Activated T-cell treated with anti-CD3 and anti-CD28 coated beads, Interleukin-2, amount 50 U/mL, for 72 hours (primary cell): ENCODE measurements at places on chromosomes 13 and 19.

- no peak overlapping the region for H3K27ac ChIP-seq
- no peaks in the 10 kb centered on the region for H3K36me3 ChIP-seq
- H3K27me3 ChIP-seq: no peaks in the 10 kb centered on the region
- H3K4me1 ChIP-seq: no peaks in the 10 kb centered on the region
- H3K4me3 ChIP-seq: no peak overlapping the region
These were observed 14.6 kb downstream of the RAB20 start for GRCh38 chr13:110546926-110547325.

DNA sequence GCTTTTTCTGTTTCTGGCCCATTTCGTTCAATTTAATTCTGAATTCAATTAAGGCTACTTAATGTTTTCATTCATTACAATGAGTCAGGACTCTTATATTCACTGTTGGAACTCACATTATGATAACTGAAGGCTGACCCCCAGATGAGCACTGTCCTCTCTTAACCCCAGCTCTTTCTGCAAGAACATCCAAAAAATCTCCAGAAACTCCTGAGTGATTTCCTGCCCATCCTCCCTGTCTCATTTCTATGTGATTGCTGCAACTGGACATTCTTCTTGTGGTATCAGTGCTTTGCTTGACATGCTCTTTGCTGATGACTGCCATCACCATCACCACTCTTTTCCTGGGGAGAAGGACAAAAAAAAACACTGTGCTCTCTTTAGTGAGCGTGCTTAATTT is 240.3 kb downstream of the SPRY2 start:
- H3K27me3 ChIP-seq: no peaks in the 10 kb centered on the region
- H3K36me3 ChIP-seq: no peaks in the 10 kb centered on the region
- no peak for DNase-seq
- no peaks in the 10 kb centered on the region for H3K4me1 ChIP-seq

- H3K27me3 ChIP-seq: peaks cover 72% of the 10 kb centered on the region
- H3K27ac ChIP-seq: no peak overlapping the region
- DNase-seq: no peak
- H3K4me3 ChIP-seq: no peak overlapping the region
- H3K36me3 ChIP-seq: no peaks in the 10 kb centered on the region
- H3K4me1 ChIP-seq: no peaks in the 10 kb centered on the region
These were observed 24.8 kb downstream of the SHANK1 start for GRCh38 chr19:50694815-50695145.

DNA sequence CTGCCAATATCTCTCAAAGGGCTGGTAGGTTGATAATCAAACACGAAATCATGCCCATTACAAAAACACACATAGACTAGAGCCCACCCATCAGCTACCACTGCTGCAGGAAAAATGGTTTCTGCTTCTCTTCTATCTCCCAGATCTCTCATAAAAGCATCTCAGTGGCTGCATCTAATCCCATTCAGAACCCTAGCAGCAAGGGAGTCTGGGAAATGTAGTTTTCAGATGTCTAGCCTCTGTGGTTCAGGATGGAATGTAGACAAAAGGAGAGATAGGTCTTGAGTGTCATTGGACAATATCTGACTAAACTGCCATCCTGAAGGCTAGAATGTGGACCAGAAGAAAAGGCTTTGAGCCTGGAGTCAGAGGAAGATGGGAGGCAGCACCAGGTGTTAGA is 32.1 kb downstream of the RDH8 start:
- H3K27me3 ChIP-seq: peaks cover 48% of the 10 kb centered on the region
- H3K36me3 ChIP-seq: peaks cover 3% of the 10 kb centered on the region
- no peak overlapping the region for H3K4me3 ChIP-seq
- H3K4me1 ChIP-seq: no peaks in the 10 kb centered on the region

- no peaks in the 10 kb centered on the region for H3K36me3 ChIP-seq
- H3K4me3 ChIP-seq: no peak overlapping the region
- H3K27me3 ChIP-seq: peaks cover 14% of the 10 kb centered on the region
- no peak for DNase-seq
- H3K4me1 ChIP-seq: peaks cover 12% of the 10 kb centered on the region
These were observed 30.1 kb downstream of the TMEM255B start for GRCh38 chr13:113789167-113789566.

DNA sequence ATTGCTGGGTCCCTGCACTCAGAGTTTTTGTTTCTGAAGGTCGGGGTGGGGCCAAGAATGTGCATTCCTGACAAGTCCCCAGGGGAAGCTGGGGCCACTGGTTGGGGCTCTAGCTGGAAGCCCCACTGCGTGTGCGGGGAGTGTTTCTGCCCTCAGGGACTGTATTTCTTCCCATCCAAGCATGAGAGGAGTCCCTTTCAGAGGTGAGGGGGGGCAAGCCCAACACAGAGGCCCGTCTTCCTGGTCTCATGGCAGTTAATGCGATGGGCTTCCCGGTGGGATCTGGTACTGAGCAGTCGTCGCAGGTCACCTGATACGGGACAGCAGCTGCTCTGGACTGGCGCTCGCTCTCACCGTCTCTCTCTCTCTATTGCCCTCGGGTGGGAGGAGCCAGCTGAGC is 50.4 kb downstream of the GPR12 start:
- H3K27ac ChIP-seq: no peak overlapping the region
- no peaks in the 10 kb centered on the region for H3K4me1 ChIP-seq
- no peaks in the 10 kb centered on the region for H3K27me3 ChIP-seq

DNA sequence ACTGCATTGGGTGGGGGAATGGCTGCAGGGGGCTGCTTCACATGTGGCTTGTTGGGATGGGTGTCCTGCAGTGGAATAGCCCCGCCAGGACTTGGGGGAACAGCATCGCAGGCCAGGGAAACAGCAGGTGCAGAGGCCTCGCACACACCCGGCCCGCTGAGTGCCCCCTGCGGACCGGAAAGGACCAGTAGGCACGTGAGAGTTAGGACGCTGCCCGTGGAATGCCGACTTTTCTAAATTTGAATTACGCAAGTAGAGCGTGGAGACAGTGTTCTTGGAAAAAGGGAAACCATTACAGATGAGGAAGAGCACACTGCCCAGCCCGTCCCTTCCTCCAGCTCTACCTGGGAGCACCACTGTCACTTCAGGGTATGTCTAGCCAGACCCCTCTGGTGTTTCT is 11.5 kb downstream of the DNM2 start:
- no peaks in the 10 kb centered on the region for H3K27me3 ChIP-seq
- H3K27ac ChIP-seq: no peak overlapping the region
- peaks cover 3% of the 10 kb centered on the region for H3K36me3 ChIP-seq
- no peak overlapping the region for H3K4me3 ChIP-seq
- peaks cover 57% of the 10 kb centered on the region for H3K4me1 ChIP-seq
- no peak for DNase-seq

DNA sequence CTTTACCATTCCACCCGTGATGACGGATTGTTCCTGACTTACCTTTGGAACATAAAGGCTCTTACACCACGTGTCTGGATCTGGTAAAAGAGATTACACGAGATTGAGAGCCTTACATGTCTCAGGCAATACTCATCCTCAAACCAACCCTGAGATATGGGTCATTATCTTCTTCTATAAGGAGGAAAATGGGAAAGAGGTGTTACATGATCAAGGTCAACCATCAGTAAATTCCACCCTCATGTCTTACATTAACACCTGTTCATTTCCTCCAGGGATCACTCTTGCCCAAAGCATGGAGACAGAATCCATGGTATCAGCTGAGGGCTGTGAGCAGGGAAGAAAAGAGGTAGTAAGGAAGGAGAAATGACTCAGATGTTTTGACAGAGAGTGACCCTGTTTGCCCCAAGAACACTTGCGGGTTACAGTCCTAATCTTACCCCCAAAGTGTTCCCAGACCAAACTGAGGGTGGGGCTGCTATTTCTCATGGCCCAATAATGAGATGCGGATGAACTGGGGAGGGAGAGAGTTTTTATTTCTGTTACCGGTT is 19.6 kb downstream of the LILRB4 start:
- no peak for DNase-seq
- no peak overlapping the region for H3K4me3 ChIP-seq
- no peaks in the 10 kb centered on the region for H3K4me1 ChIP-seq
- H3K36me3 ChIP-seq: no peaks in the 10 kb centered on the region

DNA sequence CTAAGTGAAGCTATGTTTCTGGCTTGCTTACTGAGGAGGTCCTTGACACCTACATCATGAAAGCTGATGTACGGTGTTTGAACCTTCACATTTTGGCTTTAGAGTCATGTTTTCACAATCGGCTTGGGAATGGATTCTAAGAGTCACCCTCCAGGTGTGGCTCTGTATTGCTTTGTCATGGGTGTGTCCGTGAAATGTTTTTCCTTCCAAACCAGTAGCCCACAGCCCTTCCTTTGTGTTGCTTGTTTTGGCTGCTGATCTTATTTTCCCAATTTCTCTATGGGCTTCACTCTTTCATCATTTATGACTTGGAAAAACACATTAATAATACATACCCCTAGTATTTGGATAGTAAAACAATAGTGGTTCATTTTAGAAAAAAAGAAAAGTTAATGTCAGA is 240.6 kb downstream of the GGACT start:
- DNase-seq: no peak
- no peaks in the 10 kb centered on the region for H3K36me3 ChIP-seq
- no peaks in the 10 kb centered on the region for H3K27me3 ChIP-seq
- no peak overlapping the region for H3K4me3 ChIP-seq

- no peak overlapping the region for H3K4me3 ChIP-seq
- H3K27me3 ChIP-seq: no peaks in the 10 kb centered on the region
- DNase-seq: no peak
- H3K36me3 ChIP-seq: peaks cover 2% of the 10 kb centered on the region
- H3K27ac ChIP-seq: peak overlapping the region; percentile 11
- H3K4me1 ChIP-seq: peaks cover 26% of the 10 kb centered on the region
These were observed 15.5 kb downstream of the SMARCA4 start for GRCh38 chr19:10976131-10976892.

DNA sequence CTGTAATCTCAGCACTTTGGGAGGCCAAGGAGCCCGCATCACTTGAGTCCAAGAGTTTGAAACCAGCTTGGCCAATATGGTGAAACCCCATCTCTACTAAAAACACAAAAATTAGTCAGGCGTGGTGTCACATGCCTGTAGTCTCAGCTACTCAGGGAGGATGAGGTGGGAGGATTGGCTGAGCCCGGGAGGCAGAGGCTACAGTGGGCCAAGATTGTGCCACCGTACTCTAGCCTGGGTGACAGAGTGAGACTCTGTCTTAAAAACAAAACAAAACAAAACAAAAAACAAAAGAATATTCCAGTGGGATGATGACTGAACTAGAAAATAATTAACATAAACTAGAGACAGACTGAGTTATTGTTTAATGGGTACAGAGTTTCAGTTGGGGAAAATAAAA is 81.7 kb upstream of the ABCC4 start:
- no peaks in the 10 kb centered on the region for H3K36me3 ChIP-seq
- no peak overlapping the region for H3K27ac ChIP-seq
- no peaks in the 10 kb centered on the region for H3K27me3 ChIP-seq
- H3K4me3 ChIP-seq: no peak overlapping the region
- H3K4me1 ChIP-seq: peaks cover 25% of the 10 kb centered on the region
- DNase-seq: no peak

GRCh38 chr13:100875392-100876043 is 200.9 kb upstream of the TMTC4 start:
- H3K4me1 ChIP-seq: peaks cover 23% of the 10 kb centered on the region
- peaks cover 72% of the 10 kb centered on the region for H3K27me3 ChIP-seq
- H3K4me3 ChIP-seq: peak overlapping the region; percentile 66
- peaks cover 8% of the 10 kb centered on the region for H3K36me3 ChIP-seq

GRCh38 chr13:50714891-50715290 is 128.6 kb downstream of the DLEU7 start:
- peaks cover 10% of the 10 kb centered on the region for H3K4me1 ChIP-seq
- H3K36me3 ChIP-seq: no peaks in the 10 kb centered on the region
- no peak for DNase-seq
- peaks cover 9% of the 10 kb centered on the region for H3K27me3 ChIP-seq

- H3K27me3 ChIP-seq: no peaks in the 10 kb centered on the region
- no peak for DNase-seq
- H3K4me1 ChIP-seq: no peaks in the 10 kb centered on the region
- no peak overlapping the region for H3K27ac ChIP-seq
These were observed 42.9 kb upstream of the PCDH17 start for GRCh38 chr13:57588639-57589038.

DNA sequence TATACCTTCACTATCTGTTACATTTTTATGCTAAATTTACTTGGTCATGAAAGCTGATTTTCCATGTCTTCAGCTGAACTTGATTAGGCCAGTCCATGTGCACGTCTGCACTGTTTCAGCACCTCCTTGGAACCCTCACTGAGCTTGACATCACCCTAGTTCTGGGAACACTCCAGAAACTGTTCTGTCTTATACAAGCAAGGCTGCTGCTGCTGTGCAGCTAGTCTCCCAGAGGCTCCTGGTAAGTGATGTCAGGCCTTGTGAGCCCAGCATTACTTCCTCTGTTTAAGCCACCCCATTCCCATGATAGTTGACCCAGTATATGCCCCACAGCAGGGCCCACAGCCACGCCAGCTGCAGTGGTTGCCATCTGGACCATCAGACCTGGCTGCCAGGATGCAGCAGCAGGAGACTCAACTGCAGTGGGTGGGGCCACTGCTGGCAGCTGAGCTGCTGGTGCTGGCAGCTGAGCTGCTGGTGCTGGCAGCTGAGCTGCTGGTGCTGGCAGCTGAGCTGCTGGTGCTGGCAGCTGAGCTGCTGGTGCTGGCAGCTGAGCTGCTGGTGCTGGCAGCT is 90.5 kb upstream of the AKAP11 start:
- no peaks in the 10 kb centered on the region for H3K4me1 ChIP-seq
- H3K27me3 ChIP-seq: no peaks in the 10 kb centered on the region
- no peak overlapping the region for H3K27ac ChIP-seq
- no peak overlapping the region for H3K4me3 ChIP-seq

DNA sequence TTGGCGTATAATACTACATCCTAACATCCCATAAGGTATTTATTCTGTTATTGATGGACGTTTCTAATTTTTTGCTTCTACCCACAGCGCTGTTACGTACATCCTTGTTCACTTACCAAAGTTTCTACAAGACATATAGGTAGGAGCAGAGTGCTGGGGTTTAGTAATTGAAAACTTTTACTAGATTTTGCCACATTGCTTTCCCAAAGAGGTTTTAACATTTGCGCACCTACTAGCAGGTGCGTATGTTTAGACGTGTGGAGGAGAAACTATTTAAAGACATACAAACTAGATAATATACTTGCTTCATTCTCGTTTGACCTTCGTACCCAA is 559 bp upstream of the RPL21 start:
- no peak for DNase-seq
- no peaks in the 10 kb centered on the region for H3K27me3 ChIP-seq
- H3K4me3 ChIP-seq: peak overlapping the region; percentile 99
- peaks cover 57% of the 10 kb centered on the region for H3K4me1 ChIP-seq
- H3K36me3 ChIP-seq: peaks cover 10% of the 10 kb centered on the region

DNA sequence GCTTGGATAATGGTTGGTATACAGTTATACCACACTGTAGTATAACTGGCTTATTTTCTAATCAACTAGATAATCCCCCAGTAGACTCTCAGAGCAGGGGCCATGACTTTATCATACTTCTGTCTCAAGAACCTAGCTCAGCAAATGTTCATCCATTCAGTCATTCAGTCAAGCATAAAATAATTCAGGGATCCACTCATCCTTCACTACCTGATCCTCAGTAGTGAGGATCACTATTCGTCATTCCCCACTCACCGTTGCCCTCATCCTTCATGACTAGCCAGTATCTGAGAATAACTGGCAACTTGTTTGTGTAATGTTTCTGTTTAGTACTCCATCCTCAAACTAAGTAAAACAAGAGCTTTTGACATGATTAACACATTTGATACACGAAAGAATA is 77.6 kb downstream of the TSC22D1 start:
- DNase-seq: no peak
- no peak overlapping the region for H3K4me3 ChIP-seq
- H3K36me3 ChIP-seq: peaks cover 4% of the 10 kb centered on the region
- no peaks in the 10 kb centered on the region for H3K27me3 ChIP-seq
- no peak overlapping the region for H3K27ac ChIP-seq
